CD8-positive, alpha-beta memory T cell (primary cell): ENCODE measurements at places on chromosomes 12 and 14. TPM values are rescaled to one million over a fixed set of nuclear protein-coding genes. Genes with fewer than 3 reads are reported as not detected.

GRCh38 chr14:50859296-50859624 lies 12.6 kb upstream of the ABHD12B start:
- no peak for DNase-seq

GRCh38 chr14:60183741-60184140 lies 18.5 kb upstream of the DHRS7 start:
- DNase-seq = no peak

- no peak for DNase-seq
Measured at GRCh38 chr14:64792231-64792630, 87.5 kb downstream of the SPTB start.

GRCh38 chr14:69408331-69408960 lies 10.0 kb downstream of the SLC39A9 start:
- no peak for DNase-seq

DNA sequence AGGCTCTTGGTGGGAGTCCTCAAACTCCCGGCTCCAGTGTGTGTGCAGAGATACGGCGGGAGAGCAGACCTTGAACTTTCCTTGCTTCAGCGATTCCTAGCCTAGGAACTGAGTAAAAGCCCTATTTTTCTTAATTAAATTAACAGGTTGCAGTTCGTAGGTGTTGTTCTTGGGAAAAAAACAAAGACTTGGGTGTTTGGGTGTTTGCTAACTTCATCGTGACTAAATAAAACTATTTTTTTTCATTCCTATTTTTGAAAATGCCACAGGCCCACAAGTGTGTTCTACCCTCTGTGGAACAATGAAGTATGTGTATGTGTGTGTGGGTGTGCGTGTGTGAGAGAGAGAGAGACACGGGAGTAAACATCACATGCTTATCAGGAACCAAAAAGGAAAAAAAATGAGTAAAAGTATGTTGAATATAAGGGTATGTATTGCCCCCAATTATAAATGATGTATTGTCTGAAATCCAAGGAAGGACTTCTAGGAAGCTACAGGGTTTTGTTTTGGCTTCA lies 651 bp downstream of the TMEM117 start:
- no peak for DNase-seq

GRCh38 chr12:9084417-9084816 lies 31.3 kb downstream of the A2M start:
- no peak for DNase-seq

DNA sequence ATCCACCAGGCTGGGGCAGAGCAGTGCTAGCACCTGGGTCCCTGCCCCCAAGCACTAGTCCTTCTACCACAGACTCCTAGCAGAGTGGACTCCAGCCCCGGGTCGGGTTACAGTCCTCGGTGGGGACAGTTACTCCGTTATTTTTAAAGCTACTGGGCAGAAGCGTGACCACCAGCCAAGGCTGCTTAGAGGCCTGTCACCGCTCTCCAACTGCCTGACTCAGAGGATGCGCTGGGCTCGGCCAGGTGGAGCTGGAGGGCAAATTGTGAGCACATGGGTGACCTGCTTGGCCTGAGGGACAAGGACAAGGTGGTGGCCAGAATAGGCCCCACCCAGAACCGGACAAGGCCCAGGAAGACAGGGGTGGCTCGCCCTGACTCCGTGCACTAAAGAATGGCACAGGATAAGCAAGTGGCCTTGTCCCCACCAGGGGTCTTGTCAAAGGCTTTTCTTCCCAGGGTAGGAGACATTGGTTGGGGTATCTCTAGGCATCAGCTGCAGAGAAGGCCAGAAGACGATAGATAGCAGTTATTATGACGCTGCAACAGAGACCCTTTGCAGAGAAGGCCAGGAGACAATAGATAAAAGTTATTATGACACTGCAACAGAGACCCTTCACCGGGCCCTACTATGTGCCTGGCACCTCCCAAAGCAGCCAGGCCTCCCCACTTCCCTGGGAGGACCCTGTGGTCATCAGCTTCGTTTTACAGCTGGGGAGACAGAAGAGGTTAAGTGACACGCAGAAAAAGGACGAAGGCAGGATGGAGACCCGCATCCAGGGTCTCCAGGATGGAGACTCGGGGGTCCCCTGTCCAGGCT lies 1.6 kb downstream of the ABCB9 start:
- no peak for DNase-seq

DNA sequence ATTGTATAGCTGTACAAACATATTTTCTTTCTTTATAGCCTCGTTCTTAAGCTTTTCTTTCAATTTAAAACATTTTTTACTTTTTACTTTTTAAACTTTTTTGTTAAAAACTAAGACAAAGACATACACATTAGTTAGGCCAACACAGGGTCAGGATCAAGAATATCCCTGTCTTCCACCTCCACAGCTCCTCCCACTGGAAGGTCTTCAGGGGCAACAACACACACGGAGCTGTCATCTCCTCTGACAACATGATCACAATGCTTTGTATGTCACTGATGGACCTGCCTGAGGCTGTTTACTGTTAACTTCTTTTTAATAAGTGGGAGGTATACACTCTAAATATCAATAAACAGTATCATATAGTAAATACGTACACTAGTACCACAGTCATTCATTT lies 191.3 kb downstream of the SYT10 start:
- no peak for DNase-seq

DNA sequence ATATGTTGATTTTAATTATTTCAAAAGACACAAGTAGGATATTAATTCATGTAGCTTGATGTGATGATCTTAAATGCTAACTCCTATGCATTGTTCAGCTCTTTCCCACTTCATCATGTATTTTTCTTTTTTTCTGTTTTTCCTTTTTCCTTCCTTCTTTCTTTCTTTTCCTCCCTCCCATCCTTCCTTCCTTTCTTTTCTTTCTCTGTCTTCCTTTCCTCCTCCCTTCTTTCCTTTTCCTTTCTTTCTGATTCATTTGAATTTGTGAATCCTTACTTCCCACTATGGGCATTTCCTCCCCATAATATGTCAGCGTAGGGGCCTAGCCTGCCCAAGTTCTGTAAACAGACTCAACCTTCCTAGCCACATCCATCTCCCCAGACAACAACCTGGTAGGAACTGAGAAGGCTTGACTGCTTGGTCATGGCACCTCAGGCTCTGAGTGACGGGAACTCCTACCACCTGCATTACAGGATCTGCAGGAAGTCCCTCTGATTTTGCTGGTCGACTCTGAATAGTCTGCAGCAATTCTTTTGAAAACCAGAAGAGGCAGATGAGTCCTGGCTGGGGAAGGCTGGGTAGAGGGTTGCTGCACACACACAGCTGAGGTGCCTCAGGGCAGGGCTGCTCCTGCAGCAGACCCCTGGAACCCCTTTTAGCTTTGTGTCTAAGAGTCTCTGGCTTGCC lies 33.4 kb upstream of the BHLHE41 start:
- DNase-seq = no peak

DNA sequence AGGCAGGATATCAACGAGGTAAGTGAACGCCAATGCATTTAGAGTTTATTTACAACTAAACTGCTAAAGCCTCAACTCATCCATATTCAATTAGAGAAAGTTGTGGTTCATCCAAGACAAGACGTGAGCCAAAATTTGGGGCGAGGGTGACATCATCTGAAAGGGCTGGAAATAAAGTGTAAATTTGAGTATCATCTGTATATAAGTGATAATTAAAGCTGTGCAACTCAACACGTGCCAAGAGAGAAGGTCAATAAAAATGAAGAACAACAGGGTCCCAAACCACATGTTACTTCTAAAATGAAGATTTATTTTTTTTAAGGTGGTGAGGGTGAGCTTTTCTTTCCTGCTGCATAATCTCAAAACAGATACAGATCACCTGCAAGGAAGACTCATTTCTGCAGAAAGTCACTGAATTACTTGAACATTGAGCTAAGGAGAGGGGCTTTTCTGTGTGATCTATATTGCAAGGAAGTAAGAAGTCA lies 203.6 kb downstream of the EFCAB11 start:
- no peak for DNase-seq

PHETA1 gene
- 3.9 TPM for total RNA-seq

MEG3 gene
- total RNA-seq = 0.13 TPM

GALC gene
- total RNA-seq = 12.4 TPM
